Activated T-cell treated with anti-CD3 and anti-CD28 coated beads for 24 hours (primary cell): ENCODE measurements at places on chromosomes 5 and 9.

- DNase-seq: no peak
Observed at GRCh38 chr5:102759289-102759688, 4.2 kb downstream of the PAM start.

GRCh38 chr9:119181561-119181960 lies 187.7 kb downstream of the BRINP1 start:
- no peak for DNase-seq

DNA sequence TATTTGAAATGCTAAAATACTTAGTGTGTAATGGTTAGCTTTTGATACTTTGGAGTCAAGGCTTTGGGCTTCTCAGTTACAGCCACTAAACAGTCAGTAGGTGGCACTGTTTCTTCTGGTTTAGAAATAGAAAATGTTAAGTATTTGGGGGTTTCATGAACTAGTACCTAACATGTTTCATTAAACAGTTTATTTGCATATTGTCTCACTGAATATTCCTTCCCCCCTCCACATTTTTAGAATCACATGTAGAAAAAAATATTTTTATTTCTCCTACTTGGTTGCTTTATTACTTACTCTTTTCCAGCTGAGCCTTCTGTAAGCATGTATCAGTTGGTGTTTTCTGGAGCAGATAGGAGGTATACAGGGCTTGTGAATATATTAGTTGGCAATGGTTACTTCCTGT lies 48.0 kb downstream of the IPO11 start:
- DNase-seq: no peak

GRCh38 chr9:32844259-32844658 lies 60.9 kb downstream of the TMEM215 start:
- no peak for DNase-seq

GRCh38 chr5:132093271-132093670 lies 19.7 kb downstream of the CSF2 start:
- DNase-seq: no peak

- no peak for DNase-seq
Observed at GRCh38 chr5:73379435-73379834, 69.1 kb downstream of the FOXD1 start.

GRCh38 chr9:29212397-29213387 lies 1639.4 kb upstream of the C9orf72 start:
- no peak for DNase-seq

DNA sequence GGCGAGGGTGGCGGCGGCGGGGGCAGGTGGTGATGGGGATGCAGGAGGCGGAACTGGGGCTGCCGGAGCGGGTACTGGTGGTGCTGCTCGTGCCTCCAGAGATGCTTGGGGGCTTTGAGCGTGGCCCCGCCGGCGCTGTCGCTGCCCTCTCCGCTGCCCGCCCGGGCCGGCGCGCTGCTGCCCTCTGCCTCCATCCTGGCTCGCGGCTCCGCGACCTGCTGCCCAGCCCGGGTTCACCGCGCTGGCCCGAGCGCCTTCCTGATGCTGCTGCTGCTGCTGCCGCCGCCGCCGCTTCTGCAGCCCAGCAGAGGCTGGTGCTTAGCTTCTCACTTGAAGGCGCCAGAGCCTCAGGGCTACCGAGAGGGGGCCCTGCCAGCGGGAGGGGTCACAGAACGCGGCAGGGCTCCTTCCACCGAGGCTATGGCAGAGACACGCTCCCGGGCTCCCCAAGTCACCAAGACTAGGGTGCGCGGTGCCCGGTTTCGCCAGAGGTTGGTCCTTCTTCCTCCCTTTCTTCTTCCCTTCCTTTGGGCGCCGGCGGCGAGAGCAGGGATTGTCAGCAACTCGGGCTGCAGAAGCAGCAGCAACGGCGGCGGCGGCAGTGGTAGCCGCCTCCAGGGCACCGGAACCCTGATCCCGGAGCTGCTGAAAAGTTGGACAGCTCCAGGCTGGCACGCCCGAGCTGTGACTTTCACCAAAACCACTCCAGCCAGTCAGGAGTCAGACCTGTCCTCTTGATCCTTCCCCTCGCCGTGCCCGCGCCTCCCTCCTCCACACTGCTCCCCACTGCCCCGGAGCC lies at the start of gene PDE4D:
PDE4D (minus strand) TSS at position 298 of the 799 bp plus-strand sequence.
- DNase-seq: no peak

GRCh38 chr9:104993291-104993963 lies 65.5 kb upstream of the ABCA1 start:
- DNase-seq: no peak

GRCh38 chr9:132369421-132369820 lies 14.6 kb upstream of the SETX start:
- DNase-seq: no peak

GRCh38 chr9:39588500-39589137 lies 233.2 kb downstream of the SPATA31A1 start:
- DNase-seq: no peak

GRCh38 chr9:107862323-107862722 lies 372.8 kb upstream of the KLF4 start:
- no peak for DNase-seq

GRCh38 chr5:80193401-80193800 lies 62.4 kb downstream of the SERINC5 start:
- no peak for DNase-seq

- no peak for DNase-seq
Observed at GRCh38 chr5:56527174-56527573, 288.2 kb upstream of the MAP3K1 start.

- DNase-seq: no peak
Observed at GRCh38 chr9:38644601-38645000, 24.2 kb upstream of the ANKRD18A start.

DNA sequence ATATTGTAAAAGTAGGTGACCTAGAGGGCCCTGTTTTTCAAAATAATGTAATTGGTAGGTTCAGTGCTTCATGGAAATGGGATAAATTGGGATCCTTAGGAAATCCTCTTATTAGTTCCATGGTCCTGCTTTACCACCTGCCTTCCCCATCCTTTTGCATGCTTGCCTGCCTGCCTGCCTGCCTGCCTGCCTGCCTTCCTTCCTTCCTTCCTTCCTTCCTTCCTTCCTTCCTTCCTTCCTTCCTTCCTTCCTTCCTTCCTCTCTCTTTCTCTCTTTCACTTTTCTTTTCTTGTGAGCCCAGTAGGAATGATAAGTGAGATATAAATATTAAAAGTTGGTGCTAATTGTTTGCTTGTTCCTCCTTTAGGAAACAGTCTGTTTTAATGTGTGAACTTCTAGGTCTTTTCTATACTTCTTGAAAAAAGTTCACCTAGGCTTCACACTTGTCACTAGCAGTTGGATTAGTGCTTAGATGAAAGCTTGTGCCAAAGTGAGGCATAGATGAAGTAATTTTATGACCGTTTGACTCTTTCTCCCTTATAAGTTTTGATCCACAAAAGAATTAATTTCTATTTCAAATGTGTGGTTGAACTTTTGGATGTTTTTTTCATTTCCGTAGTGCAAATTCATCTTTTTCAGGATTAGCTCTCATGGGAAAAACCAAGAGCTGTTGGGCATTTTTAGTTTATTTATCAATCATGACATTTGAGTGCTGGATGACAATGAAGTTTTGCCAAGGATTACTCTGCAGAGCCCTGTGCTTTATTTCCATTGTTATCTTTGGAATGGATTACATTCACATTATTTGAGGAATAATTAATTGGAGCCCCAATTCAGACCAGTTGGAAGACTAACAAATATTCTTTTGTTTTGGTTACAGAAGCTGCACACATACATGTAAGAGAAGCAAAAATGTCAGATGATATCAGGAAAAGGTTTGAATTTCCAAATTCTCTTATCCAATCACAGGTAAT lies 30.7 kb downstream of the FOCAD start:
- no peak for DNase-seq

DNA sequence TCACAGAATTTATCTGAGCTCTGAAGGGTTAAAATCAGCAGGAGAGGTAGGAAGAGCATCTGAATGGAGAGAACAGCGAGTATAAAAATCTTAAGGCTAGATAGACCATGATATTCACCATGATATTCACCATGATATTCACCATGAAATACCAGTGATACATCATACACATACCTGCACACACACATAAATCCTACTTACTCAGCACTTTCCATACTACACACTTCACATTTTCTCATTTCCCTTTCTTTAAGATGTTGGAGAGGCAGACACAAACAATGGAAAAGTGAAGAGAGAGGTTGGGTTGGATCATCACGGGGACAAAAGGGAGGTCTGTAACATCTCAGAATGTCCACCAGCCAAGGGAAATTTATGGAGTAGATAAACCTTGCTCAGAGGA lies 66.4 kb upstream of the ATP10B start:
- no peak for DNase-seq

DNA sequence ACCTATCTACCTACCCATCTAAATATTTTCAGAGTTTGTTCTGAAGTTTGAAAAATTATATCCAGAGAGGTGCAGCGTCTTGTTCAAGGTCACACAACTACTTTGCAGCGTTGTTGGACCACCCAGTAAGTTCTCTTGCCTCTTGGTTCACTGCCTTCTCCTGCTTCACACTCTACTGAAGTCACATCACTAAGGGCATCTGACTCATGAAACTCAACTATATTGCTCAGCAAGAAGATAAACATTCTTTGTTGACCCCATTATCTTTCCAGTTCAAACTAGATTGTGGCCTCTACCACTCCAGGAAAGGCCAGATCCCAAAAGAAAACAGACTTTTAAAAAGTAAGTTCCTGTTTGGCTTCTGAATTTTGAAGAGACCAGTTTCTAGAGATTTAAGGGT lies 326.9 kb downstream of the SLIT3 start:
- DNase-seq: no peak

GRCh38 chr5:103041071-103041676 lies 78.8 kb downstream of the GIN1 start:
- no peak for DNase-seq

GRCh38 chr5:67335426-67335825 lies 138.8 kb upstream of the CD180 start:
- DNase-seq: no peak

DNA sequence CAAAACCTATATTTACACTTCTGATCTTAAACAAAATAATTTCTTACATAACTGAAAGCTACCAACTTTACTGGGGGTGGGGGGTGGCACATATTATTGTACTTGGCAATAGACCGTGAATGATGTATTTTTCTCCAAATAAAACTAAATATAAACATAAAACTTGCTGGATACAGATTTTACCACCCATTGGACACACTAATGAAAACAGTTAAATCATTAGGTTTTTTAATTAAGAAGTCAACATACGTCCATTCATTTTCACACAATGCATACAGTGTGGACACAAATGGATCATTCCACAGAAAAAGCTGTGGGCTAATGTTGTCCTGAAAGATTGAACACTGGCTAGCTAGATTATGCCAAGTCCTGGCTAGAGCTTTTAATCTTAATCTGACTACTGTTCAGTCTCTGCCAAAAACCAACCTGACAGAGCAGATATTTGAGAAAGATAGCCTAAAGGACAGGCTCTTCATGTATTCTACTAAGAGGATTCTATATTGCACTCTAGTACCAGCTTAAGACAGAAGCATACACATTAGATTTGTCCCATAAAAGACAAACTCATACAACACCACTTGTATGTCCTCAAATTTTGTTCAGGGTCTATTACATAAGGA lies 118.1 kb downstream of the SIL1 start:
- no peak for DNase-seq

GRCh38 chr5:59222687-59223511 lies 640.0 kb downstream of the RAB3C start:
- no peak for DNase-seq

DNA sequence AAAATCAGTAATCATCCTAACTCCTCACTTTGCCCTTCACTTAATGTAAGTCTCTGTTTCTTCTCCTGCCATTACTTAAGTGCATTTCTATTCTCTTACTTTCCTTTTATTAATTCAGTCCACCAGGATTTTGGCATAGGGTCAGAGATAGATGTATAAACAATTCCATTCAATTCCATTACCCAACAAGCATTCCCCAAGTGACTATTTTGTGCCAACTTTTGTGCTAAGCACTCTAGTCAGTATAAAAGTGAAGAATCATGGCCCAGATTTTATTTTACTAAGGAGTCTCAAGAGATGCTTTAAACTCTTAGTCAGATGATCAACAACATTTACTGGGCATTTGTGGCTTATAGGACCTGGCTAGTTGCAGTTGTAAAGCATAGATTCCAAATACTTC lies 159.3 kb downstream of the DMAC1 start:
- no peak for DNase-seq

- DNase-seq: no peak
Observed at GRCh38 chr5:43601454-43602260, 1.3 kb upstream of the NNT start.

- no peak for DNase-seq
Observed at GRCh38 chr5:36442796-36443195, 141.1 kb upstream of the RANBP3L start.

DNA sequence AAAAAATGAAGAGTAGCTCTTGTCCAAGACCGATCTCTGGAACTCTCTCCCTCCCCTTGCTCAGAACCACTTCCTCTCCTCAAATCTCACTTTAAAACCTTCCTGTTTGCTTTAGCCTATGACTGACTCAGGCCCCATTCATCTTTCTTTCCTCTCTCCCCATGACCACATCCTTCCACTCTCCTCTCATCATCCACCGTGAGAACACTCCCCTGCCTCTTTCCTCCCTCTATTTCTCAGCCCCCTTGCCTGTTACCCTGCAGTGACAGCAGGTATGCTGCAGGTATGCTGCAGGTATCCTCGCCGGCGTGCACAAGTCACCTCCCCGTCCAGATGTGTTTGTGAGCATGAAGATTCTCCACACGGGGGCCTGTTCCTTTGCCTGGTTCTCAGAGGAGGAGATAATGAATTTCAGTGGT lies 505.3 kb downstream of the CCDC171 start:
- no peak for DNase-seq

DNA sequence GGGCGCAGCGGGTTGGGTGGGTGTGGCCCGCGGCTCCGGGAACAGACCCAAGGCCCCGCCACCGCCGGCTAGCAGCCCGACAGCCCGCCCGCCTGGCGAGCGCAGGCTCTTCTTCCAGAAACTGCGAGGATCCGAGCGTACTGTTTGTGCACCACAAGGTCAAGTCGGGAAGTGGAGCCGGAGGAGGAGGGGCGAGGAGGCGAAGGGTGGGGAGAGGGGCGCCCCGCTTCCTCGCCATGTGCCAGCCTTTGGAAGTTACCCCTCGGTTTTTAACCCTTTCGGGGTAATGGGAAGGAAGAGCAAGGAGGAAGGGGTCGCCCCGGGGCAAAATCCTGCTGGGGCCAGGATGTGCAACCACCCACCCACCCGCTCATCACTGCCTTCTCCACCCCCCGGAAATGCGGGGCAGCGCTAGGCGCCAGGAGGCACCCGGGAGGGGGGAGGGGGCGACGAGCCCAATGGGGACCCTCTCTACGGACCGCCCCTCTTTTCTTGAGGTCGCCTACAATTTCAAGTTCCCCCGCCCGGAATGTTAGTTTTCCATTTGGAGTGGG lies 1.1 kb upstream of the JADE2 start:
- DNase-seq: peak; percentile 46

DNA sequence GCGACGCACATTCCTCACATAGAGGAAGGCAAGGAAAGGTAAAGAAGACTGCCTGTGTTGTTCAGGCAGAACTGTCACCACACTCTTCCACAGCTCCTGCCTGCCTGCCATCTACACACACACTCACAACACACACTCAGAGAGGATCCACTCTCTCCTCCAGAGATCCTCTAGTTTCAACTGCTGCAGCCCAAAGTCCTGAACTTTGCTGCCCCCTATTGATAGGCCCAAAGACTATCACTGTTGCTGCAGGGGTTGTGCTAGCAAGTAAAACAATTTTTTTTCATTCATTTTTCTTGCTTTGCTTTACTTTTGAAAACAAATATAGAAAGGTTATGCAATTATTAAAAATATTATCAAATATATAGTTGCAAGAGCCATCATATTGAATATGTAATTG lies 5.9 kb upstream of the CFAP90 start:
- no peak for DNase-seq
